Stimulated activated CD8-positive, alpha-beta memory T cell treated with anti-CD3 and anti-CD28 coated beads, Interleukin-4, amount 100 ng/mL, for 1 hour (primary cell): ENCODE measurements at places on chromosomes 13 and 19.

- DNase-seq: no peak
These were observed 846 bp upstream of the PRKACA start for GRCh38 chr19:14118165-14119051.

GRCh38 chr19:36547001-36547732, 19.1 kb upstream of the ZNF260 start:
- no peak for DNase-seq

GRCh38 chr13:113973218-113974164, at the start of gene C13orf46:
C13orf46 (minus strand) TSS chr13:113974076; CDS start chr13:113973997, 79 bp downstream.
- DNase-seq: no peak

GRCh38 chr19:3099347-3100145, 5.4 kb downstream of the GNA11 start:
- DNase-seq: no peak

- no peak for DNase-seq
These were observed 15.5 kb downstream of the CEACAM1 start for GRCh38 chr19:42512743-42513304.

DNA sequence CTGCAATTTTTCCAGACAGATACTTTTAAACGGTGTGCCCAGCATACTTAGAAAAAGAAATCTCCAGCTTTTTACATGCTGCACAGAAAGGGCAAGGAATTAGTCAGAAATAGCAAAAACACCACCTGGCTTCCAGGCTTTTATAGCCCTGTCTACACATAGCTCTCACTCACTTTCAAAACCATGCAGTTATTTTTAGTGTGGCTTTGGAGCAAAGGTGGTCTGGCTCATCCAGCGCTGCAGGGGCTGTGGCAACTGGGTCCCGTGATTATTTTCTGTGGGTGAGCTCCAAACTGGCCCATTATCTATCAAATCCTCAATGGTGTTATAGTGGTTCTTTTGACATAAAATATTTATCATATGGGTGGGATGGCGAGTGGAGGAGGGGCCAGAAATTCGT, 57.0 kb downstream of the COL4A2 start:
- no peak for DNase-seq

GRCh38 chr13:46303742-46304385, 83.2 kb downstream of the RUBCNL start:
- DNase-seq: no peak

DNA sequence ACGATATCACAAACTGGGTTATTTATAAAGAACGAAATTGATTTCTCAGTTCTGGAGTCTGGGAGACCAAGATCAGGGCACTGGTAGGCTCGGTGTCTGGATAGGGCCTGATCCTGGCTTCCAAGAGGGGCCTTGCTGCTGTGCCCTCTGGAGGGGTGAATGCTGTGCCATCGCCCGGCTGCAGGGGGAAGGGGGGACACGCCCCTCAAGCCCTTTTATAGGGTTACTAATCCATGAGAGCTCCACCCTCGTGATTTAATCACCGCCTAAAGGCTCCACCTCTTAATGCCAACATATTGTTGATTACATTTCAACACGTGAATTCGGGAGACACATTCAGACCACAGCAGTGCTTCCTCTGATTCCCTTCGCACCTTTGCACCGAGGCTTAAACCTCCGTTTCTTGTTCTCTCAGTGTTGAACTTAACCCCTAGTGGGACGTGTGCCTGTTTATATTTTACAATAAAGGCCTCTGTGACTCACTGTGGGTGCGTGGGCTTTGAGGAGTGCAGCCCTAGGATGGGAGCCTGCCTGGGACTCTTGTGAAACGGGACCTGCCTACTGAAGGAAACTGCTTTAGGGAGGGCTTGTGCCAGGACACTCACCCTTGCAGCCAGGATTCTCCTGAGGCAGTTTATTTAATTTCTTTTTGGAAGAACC, 52.4 kb upstream of the SPATA13 start:
- no peak for DNase-seq
